ENCODE measurements at places on chromosomes 4 and X.

GRCh38 chrX:50206753-50207152, 2.2 kb downstream of the CCNB3 start:
- no peak for DNase-seq

DNA sequence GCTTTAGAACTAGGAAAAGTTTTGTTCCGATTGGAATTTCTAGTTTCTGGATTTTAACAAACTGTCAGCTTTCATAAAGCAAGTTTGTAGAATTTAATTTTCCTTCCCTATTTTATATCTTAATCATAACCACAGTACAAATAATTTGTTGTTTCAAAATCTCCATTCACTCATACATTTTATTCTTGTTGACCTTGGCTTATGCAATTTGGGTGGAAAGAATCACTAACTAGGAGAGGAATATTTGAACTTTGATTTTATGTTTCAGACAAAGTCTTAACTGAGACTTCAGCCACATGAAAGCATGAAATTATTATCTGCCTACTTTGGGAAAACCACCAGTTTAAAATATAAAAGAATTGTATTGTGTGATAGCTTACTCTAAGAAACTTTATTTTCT, 427.9 kb downstream of the SPRY1 start:
- no peak for DNase-seq

- no peak for DNase-seq
These were observed 67.3 kb downstream of the FBXO8 start for GRCh38 chr4:174215961-174216680.

GRCh38 chr4:39631700-39632079, 7.0 kb downstream of the SMIM14 start:
- DNase-seq, result no peak

DNA sequence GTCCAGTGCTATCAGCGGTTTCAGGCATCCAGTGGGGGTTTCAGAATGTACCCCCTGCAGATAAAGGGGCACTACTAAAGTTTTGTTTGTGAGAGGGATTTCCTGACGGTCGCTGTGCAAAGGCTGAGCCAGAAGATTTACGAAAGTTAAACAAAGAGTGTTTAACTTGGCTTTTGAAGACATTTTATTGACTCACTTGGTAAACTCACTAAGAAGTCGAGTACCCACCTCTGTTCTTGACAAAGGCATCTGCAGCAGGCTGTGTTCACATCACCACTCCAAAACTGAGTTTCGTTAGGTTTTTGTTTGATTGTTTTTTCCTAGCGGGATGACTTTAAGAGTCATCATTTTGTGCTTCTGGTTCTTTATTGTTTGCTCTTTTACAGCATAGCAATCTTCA, 143.9 kb upstream of the TBL1X start:
- DNase-seq, result no peak

GRCh38 chrX:262381-262909, 18.7 kb upstream of the PLCXD1 start:
- DNase-seq, result no peak

DNA sequence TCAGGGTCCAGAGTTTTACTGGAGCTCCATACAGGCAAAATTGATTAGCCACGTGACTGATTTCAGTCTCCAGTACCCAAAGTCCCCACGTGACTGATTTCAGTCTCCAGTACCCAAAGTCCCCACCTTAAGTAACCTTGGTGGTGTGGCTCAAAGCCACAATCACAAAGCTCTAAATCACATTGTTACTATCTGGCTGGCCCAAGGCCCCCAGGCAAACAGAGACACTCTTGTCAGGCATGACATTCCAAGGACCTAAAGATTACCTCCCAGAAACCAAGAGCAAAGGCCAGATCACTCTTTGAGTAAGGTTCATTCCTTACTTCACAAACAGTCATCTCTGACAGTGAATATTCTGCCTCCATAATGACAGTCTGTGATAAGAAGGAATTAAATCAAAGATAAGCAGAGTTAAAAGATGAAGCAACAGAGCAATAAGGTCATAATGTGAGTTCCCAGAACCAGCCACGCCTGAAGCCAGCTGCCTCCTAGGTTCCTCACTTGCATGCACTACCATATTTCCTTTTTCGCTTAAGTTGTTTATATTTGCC, 78.5 kb downstream of the ANXA3 start:
- DNase-seq, result no peak

DNA sequence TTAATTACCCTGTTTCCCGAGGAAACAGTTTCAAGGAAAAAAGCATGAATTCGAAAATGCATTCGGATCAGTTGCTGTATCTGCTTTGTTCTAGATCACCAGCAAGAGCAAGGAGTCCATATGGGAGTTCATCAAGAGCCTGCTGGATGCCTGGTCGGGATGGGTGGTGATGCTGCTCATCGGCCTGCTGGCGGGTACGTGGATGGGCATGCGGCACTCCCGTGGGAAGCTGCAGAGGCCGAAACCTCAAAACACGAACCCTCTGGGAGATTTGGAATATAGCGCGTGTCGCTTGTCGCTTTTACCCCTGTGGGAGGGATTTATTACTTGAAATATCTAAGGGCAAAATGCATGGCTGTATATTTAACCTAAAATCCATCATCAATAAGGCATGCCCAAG, 30.6 kb downstream of the CLCN4 start:
- no peak for DNase-seq

DNA sequence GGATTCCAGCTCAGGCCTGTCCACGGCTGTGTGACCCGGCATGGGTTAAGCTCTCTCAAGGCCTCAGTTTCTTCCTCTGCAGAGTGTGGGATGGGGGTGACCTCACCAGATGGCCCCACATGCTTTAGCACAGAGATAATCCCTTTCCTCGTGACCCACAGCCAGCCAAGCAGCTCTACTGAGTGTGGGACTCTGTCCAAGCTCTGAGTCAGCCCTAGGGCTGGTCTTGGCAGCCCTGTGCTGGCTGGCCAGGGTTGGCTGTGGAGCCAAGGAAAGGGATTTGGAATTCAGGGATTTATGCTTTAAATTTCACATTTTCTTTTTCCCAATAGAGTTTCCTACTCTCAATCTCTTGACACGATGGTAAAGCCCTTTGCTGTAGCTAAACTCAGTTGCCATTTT, 19.7 kb upstream of the SPON2 start:
- DNase-seq, result no peak

DNA sequence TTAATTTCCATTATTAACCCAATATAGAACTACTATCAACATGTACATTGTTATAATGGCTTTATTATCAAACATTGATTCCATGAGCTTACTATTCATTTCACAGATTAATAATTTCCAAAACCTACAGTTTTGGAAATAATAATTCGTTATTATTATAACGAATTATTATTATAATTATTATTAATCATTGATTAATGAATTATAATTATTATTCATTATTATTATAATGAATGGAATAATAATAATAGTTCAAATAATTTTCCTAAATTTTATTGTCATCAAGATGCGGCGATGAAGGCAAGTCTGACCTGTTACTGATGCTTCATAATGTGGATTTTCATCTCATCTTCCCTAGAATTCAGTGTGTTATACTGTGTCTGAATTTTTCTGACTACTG, 22.0 kb downstream of the CTSO start:
- DNase-seq, result no peak
